Erythroblast (primary cell): ENCODE measurements at places on chromosomes 2 and 18.
A peak's percentile ranks its signal among the peaks of the same experiment; 100 is the strongest.

DNA sequence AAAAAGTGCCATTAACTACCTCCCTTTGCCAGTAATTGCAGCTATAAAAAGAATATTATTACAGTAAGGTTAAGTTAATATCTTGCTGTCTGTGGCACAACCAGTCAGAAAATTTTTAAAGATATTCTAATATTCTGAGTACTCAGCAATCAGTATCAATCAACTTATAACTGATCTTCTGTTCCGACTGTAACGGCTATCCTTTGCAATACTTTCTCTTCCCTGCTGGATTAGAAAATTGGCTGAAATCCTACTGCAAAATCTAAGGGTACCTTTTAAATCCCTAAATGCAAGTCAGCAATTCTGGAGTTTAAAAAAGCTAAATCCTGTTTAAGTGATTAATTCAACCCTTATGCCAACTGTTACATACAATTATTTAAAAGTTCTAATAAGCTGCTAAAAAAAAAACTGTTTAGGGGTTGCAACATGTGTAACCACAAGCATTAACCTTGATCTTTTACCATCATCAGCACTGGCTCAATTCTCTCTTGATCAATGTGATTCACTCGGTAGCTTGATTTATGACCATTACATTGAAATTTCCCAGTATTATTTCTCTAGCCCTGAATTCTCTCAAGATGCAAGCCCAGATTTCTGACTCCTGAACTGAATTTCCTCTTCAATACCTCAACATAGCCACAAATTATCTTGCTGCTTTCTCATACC lies 20.5 kb downstream of the GAREM1 start:
- no peak for DNase-seq

GRCh38 chr2:239226677-239227581 lies 173.9 kb downstream of the HDAC4 start:
- no peak for DNase-seq

DNA sequence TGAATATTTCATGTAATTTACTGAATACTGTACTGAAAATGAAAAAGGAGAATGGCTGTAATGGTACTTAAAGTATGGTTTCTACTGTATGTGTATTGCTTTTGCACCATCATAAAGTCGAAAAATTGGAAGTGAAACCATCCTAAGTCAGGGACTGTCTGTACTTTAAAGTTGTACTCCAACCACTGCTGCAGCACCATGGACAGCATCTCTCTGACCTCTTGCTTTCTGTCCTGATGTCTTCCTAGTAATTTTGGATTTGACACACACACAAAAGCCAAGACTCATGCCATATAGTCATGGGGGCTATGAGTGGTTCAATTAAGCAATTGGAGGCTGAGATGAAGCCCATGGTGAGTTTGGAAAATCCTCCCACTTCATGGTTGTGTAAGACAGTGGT lies 256.3 kb upstream of the PKDCC start:
- peak; percentile 9 for DNase-seq

DNA sequence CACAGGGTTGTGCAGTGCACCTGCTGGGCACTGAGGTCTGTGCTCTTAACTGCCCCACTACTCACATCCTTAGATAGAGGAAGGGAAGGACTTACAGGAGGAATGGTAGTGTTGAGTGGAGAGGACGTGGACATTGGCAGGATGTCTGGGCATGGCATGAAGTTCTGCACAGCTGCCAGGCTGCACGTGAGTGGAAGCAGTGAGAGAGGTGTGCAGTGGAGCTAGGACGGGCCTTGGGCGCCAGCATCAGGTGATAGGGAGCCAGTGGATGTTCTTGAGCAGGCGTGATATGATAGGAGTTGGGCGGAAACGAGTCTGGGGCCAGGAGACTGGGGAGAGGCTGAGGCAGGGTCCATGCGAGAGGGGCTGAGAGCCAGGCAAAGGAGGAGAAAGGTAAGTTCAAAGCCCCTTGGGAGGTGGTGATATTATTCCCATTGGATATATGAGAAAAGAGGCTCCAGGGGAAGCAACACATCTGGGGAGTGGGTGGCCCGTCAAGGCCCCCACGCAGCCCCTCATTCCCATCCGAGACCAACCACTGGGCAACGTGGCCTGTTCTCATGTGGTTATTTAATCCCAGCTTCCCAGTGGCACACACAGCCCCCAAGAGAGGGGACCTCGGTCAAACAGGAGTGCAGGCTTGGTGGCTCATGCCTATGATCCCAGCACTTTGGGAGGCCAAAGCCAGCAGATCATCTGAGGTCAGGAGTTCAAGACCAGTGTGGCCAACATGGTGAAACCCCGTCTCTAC lies 45.7 kb upstream of the SNED1 start:
- DNase-seq = no peak
